ENCODE measurements at places on chromosomes 13 and 19.

DNA sequence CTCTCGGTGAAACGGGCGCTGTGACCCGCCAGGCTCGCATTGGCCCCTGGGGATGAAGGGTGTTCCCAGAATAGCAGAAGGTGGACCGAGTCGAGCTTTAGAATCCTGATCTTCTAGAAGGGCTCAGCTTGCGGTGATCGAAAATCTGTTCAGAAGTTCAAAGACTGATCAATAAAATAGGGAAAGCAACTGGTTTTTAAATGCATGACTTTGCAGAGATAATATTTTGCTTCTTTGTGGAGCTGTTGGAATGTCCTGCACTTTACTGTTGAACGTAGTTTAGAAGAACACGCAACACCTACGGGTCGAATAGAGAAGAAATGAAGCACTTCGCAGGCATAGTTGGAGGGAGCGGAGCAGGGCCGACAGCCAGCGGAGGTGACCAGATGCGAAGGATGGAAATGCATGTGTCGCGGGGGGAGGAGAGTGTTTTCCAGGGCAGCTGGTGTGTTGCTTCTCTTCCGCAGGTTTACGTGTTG lies 766 bp downstream of the CEBPG start:
- DNase-seq = peak; percentile 44

DNA sequence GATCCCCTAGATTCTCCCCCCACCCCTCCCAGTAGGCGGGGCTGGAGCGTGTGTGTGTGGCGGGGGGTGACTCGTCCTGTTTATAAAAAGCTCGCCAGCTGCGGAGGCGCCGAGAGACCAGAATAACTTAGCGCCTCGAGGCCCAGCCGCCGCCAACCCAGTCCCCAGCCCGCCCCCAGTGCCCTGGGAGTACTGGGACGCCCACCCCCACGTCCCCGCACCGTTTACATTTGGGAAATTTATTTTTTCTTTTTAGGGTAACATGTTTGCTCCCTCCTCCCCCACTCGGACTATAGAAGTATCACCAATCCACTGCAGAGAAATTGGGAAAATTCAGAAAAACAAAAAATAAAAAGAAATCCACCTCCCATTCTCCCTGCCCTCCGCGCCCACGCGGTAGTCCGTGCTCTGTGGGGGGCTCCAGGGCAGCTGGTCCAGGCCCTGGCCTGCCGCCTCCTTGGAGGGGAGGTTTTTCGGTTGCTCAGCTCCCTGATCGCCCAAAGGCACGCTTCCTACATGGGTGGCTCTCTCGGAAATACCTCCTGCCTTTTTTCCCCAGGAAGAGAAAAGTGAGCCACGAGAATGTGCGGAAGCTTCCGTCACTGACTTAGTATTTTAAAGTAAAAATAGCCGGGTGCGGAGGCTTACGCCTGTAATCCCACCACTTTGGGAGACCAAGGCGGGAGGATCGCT lies 1.5 kb upstream of the RAB3A start:
- peak; percentile 88 for DNase-seq

GRCh38 chr19:50449236-50449899 lies 16.7 kb downstream of the MYBPC2 start:
- no peak for DNase-seq

- no peak for DNase-seq
These were observed 113.7 kb downstream of the OLFM4 start for GRCh38 chr13:53142306-53142705.

DNA sequence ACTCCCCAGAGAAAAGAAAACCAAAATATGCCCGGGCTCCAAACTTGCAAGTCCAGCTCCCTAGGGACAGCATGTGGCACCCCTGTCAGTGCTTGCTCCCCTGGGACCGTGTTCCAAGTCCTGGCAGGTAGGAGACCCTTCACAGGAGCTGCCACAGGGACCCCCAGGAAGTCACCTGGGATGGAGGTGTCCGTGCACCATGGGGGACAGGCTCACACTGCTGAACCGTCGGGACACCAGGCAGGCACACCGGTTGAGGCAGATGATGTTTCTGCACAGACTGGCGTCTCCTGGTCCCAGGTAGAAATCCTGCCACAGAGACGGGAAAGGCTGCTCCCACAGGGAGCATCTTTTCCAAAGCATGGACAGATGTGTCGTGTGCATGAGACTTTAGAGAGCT lies 11.7 kb upstream of the PROZ start:
- DNase-seq = no peak
